CD4-positive, CD25-positive, alpha-beta regulatory T cell (primary cell): ENCODE measurements at places on chromosomes 4 and X. TPM values are rescaled to one million over a fixed set of nuclear protein-coding genes. Genes with fewer than 3 reads are reported as not detected.

The MAGEA2B gene
- not detected for polyA plus RNA-seq

The ADAMTS3 gene
- not detected for polyA plus RNA-seq

The SLC34A2 gene
- not detected for polyA plus RNA-seq

The ZBTB49 gene
- polyA plus RNA-seq: 3.9 TPM

The SSX4 gene
- not detected for polyA plus RNA-seq

The EPHA5 gene
- not detected for polyA plus RNA-seq

The RBMXL3 gene
- polyA plus RNA-seq: not detected
